ENCODE measurements at places on chromosomes 2 and 18.
A peak's percentile ranks its signal among the peaks of the same experiment; 100 is the strongest.

DNA sequence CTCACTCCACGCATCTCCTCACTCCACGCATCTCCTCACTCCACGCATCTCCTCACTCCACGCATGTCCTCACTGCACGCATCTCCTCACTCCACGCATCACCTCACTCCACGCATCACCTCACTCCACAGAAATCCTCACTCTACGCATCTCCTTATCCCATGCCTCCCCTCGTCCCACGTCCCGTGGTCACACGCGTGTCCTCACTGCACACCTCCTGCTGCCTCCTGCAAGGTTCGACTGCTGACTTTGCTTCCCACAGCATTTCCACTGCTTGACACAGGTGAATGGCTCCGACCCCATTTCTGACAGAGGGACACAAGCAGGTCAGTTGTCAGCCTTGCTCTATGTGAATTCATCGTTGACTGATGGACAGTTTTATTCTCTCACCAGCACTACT lies 103.0 kb downstream of the USP40 start:
- no peak for DNase-seq

GRCh38 chr2:173021939-173022371 lies 53.7 kb upstream of the MAP3K20 start:
- no peak for DNase-seq

DNA sequence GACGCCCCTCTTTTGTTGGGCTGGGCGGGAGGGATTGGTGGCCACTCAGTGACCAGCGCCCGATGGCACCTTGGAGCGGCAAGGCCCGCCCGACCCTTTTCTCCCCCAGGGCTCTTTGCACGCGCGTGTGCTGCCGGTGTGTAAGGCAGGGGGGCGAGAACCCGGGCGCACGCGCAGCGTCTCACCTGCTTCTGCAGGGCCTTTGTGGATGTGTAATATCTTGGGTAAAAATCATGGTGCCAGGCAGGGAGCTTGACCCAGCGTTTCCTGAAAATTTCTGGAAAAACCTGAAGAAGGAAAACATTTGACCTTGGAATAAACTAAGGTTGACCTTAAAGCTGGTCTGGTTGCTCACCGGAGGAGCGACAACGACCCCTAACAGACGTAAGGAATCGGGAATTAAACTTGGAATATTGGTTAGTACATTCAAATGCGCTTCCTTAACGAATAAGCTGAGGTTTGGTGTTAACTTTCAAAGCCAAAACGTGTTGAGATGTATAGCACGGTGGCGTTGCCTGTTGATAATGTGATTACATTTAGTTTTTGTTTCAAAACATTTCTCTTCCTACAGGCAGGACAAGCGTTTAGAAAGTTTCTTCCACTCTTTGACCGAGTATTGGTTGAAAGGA lies 438 bp downstream of the HSPE1 start:
- DNase-seq = no peak

GRCh38 chr2:65666156-65666725 lies 233.8 kb upstream of the SPRED2 start:
- DNase-seq = no peak

DNA sequence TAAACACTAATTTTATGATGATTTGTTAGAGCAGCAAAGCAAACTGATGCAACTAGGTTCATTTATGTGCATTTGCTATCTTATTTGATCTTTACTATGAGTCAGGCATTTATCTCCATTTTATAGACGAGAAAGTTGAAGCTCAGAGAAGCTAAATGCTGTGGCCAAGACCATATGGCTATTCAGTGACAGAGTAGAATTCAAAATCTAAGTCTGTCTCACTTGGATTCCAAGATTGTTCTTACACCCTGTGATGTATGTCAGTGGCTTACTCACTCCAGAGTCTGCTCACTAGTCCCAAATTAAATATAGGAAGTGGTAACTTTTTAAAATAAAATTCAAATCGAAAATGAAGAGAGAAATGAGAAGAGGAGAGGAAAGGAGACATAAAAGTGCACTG lies 114.0 kb upstream of the DDX18 start:
- no peak for DNase-seq

- DNase-seq = no peak
Measured at GRCh38 chr2:203928849-203929248, 7.7 kb upstream of the ICOS start.

DNA sequence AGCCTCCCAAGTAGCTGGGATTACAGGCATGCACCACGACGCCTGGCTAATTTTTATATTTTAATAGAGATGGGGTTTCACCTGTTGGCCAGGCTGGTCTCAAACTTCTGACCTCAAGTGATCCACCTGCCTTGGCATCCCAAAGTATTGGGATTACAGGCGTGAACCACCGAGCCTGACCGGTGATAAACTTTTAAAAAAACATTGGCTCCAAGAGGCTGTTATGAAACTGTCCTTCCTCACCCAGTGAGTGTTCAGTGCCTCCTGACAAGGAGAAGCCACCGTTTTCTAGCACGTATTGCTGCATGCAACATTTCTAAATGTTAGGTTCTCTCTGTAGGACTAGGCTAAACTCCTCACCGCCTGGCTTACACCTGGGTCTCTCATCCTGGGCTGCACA lies 63.3 kb downstream of the EDAR start:
- DNase-seq = no peak

DNA sequence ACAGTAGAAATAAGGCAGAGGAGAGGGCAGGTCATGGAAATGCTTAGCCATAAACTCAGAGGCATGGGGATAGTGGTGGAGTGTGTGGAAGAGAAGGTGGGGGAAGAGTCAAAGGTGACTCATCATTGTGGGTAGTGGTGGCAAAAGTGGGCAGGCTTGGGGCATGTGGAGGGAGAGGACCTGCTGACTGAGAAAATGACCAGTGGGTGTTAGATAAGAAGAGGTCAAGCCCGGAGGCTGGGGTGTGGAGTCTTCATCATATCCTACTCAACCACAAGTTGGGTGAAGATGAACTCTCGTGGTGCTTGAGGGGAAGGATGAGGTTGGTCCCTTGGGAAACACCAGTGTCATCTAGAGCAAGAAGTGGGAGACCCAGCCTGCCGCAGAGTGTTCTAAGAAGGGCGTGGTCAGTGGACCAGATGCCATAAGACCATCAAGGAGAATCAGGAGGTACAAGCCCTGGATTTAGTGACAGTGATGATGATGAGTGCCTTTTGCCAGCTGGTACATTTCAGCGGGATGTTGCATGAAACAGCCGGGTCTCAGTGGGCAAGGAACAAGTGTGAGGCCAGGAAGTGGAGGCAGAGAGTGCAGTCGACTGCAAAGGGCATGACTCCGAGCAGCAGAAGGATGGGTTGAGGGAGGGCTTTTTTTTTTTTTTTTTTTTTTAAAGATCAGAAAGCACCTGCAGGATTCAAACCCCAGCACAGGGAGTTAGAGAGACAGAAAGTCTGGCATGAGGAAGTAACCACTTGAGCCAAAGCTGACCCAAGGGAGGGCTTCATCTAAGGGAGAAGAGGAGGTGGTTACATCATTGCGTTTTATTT lies 122.6 kb upstream of the SPRED2 start:
- no peak for DNase-seq

DNA sequence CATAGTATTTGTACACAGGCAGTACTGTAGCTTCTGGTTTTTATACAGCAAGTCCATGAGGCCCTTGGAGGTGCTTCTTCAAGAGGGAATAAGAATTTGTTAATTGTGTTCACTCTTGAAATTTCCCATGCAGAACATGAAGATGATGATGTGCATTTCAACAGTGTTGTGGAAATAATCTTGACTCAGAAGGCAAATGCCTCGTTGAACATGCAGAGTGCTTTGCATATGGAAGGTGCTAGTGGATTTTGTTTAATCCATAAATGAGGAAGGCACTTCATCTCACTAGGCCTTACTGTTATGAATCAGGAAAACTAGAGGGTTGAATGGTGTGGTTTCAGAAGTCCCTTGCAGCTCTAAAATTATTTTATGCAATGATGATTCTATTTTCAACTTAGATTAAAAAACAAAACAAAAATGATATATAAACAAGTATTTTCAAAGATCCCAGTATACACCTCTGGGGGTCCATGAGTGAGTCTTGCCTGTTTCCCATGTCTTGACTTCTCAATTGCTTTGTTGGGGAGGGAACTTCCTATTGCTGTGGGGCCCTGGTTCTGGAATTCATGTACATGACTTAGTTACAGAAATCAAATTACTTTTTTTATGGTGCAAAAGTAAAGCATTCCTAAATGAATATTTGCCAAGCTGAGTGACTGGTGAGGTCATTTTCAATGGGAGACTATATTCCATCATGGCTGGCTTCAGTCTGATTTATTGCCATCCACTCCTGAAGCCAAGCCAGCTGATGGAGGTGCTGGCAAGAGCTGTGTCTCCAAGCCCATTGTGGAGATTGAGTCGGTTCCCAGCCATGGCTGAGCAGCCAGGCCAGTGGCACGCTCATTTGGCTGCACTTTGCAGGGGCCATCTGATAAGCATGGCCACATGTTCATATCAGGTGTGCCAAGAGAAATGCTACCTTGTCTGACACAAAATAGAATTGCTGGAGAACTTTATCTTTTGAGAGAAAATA lies 56.5 kb downstream of the MGAT5 start:
- DNase-seq = no peak

- DNase-seq = no peak
Measured at GRCh38 chr18:23958036-23958435, 56.5 kb upstream of the TTC39C start.

GRCh38 chr2:239374896-239375277 lies 25.9 kb downstream of the HDAC4 start:
- DNase-seq = no peak

- DNase-seq = no peak
Measured at GRCh38 chr18:48918660-48919456, 31.9 kb downstream of the SMAD7 start.

DNA sequence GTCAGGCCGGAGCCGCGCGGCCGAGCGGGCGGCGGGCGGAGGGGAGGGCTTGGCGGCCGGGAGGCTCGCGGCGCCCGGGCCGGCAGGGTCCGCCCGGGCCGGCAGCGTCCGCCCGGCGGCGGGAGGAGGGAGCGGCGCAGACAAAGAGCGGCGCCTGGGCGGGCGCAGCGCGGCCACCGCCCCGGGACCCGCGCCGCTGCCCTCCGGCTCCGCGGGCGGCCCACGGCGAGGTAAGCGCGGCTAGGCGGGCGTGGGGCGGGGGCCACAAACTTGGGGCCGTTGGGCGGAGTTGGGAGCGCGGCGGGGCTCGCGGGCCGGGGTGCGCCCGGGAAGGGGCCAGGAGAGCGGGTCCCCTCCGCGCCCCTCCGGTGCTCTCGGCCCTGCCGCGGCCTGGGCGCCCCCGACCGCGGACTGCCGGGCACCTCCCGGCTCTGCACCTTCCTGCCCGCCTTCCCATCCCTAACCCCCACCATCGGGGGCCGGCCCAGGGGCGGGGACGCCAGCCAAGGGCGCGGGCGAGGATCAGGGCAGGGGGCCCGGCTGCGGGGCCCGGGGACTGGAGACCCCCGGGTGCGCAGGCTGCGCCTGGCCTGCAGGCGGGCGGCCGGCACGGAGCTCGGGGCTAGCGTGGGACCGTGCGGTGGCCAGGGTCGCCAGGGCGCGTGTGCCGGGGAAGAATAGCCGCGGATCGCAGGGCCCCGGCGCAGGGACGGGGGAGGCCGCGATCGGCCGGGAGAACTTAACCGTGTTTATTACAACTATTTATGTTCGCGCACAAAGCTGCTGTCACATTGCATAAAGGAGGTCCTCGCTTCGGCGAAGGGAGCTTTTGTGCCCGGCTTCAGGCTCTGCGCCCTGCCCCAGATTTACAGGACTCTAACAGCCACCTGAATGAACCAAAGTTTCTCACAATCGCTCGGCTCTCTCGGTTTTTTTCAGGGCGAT lies at the start of gene NCK2:
Gene NCK2, plus strand, starts transcription at position 4 of the 945 bp plus-strand sequence. CDS start 110,152 bp downstream, outside the sequence.
- DNase-seq = peak; percentile 46

- no peak for DNase-seq
Measured at GRCh38 chr2:147017951-147018645, 826.7 kb upstream of the ACVR2A start.

- DNase-seq = no peak
Measured at GRCh38 chr2:241199897-241200821, 11.7 kb downstream of the ANO7 start.

DNA sequence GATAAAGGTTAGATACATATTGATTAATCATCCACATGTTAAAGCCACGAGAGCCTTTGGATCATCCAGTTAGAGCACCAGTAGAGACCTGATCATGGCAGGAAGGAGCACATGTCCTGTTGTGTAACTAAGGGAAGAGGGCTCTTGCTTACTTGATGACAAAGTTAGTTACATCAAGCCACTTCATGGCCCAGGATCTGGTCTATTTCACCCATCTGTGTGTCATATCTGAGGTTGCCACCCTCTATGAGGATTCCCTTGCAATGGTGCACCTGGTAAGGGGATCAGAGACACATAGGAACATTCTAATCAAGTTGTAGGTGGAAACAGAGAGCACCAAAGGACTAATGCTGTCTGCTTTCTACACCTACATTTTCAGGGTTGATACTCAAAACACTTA lies 6.7 kb downstream of the ANKAR start:
- DNase-seq = no peak

- no peak for DNase-seq
Measured at GRCh38 chr2:126253669-126254068, 402.3 kb upstream of the GYPC start.

DNA sequence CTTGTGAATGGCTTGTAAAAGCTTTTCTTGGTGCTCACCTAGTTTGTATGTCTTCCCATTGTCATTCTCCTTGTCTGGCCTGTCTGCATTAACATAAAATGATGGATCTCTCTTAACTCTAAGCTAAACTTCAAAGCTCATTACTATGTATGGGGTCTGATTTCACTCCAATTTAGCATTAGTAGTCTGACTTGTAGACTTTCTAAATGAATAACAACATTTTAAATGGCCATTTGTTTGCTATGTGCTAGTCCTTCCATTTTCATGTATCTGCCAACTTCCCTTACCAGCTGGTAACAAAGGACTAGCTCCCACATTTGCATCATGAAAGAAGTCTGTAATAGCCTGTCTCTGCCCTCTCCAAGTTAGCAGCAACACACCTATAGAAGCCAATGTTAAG lies 324.2 kb upstream of the RGPD4 start:
- no peak for DNase-seq

DNA sequence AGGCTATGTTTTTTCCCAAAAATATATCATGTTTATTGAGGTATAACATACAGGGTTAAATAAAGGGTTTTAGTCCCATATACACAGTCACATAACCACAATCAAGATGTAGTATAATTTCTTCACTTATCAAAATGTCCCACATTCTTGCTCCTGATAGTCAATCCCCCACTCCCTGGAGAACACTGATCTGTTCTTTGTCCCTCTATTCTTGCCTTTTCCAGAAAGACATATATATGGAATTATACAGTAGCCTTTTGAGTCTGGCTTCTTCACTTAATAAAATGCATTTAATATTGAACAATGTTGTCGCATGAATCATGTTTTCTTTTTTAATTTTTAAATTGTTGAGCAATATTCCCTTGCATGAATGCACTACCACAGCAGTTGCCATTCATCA lies 1059.7 kb downstream of the TSN start:
- no peak for DNase-seq

- DNase-seq = no peak
Measured at GRCh38 chr2:190410166-190410565, 2.0 kb downstream of the MFSD6 start.

- DNase-seq = no peak
Measured at GRCh38 chr2:150228936-150229335, 258.5 kb downstream of the RND3 start.

DNA sequence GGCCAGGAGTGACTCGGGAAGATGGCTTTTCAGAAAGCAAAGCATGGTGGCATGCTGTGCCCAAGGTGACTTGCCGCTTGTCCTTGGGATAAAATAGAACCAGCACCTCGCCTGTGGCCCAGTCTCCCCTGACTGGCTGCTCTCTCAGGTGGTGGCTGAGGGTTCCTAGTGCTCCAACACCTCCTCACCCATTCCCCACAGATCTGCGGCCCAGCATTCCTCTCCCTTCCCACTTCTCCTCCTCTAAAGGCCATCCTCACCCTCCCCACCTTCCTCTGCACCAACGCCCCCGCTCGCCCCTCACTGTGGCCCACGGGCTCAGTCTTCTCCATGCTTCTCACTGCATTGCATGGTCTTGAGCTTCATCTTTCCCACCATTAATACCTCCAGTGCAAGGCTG lies 132.4 kb downstream of the PXDN start:
- DNase-seq = no peak
